OCI-M1 (cell line): ENCODE measurements at places on chromosomes 1 and 21.

DNA sequence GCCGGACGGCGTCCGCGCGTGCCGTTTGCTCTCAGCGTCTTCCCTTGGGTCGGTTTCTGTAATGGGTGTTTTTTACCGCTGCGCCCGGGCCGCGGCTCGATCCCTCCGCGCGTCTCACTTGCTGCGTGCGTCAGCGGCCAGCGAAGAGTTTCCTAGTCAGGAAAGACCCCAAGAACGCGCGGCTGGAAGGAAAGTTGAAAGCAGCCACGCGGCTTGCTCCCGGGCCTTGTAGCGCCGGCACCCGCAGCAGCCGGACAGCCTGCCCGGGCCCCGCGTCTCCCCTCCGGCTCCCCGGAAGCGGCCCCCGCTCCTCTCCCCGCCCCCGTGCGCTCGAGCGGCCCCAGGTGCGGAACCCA, 159.8 kb downstream of the RUNX1 start:
- DNase-seq, result peak; percentile 89

DNA sequence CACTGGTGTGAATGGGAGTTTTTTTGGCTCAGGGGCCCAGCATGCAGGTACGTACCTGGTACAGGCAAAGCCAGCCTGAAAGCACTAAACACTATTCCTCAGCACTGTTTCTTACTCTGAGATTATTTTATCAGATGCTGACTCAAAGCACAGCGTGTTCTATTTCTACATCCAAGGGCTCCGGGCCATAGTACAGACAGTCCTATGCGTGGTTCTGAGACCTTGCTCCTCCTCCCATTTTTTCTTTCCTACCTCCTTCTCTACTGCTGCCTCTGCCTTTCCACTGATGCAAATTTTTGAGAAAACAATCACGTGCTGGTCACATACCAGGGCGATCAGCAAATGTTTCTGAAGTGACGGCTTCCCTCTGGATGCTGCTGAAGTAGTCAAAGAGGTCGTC, 36.3 kb downstream of the PDPN start:
- DNase-seq, result no peak

DNA sequence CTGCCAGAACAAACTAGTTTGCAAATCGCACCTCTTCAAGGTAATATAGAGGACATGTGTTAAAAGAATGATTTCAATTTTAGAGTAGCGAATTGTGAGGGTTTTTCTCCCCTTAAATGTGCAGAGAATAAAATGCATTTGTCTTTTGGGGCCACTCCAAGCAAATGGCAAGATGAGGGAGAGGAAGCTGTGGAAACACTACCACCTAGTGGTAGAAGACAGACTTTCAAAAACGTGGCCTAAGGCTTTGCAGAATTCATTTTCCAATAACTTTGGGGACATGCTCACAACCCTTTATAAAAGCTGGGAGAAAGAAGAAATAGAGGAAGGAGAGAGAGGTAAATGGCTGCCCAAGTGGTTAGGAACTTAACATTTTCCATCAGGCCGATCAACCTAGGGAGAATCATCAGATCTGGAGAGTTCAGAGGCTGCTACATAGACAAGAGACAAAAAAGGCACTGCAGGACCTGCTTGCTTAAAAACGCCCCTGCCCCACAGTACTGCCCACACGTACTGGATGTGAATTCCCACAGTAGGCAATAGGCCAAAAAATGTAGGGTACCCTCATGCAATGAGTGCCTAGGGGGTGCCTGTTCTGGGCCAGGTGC, 15.7 kb upstream of the RCAN1 start:
- peak; percentile 82 for DNase-seq

DNA sequence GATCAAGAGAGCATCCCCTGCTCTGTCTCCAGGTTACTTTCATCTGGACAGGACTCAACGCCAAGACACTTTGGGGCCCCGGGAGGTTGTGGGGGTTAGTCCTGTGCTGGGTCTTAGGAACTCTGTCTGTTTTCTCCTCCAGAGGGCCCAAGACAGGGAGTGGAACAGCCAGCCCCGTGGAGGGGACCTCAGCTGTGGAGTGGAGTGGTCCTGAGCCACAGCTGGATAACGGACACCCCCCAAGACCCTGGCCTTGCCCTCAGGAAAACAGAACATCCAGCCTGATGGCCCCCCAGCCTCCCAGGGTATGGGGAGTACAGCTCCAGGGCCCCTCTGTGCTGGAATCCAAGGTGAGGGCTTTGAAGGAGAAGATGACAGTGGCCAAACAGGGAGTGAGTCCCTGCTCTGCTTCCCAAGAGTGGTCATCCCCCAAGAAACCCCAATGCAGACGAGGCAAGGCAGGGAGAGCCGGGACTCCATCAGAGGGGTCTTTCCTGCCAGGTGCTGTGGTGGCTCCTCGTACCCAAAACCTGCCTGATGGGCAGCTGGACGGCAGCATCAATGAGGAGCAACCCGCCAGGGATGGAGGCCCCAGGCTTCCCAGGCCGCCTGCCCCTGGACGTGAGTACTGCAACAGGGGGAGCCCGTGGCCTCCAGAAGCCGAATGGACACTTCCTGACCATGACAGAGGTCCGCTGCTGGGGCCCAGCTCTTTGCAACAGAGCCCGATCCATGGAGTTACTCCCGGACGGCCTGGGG, 3.5 kb downstream of the KIAA1614 start:
- DNase-seq, result no peak

DNA sequence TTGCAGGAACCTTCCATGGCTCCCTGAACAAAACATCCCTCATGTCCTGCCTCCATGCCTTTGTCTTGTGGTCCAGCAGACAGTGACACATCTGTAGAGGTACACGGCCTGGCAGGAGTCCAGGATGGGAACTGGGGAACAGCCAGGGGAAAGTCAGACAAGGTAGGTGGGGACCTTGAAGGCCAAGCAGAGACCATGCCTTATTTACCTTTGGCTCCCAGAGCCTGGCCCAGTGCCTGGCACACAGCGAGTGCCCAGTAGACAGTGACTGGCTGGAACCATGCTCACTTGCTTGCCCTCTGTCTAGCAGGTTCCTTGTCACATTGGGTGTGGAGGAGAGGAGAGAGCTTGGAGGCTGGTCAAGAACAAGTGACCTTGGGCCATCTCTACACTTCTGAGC, 81.0 kb downstream of the BCAR3 start:
- no peak for DNase-seq

DNA sequence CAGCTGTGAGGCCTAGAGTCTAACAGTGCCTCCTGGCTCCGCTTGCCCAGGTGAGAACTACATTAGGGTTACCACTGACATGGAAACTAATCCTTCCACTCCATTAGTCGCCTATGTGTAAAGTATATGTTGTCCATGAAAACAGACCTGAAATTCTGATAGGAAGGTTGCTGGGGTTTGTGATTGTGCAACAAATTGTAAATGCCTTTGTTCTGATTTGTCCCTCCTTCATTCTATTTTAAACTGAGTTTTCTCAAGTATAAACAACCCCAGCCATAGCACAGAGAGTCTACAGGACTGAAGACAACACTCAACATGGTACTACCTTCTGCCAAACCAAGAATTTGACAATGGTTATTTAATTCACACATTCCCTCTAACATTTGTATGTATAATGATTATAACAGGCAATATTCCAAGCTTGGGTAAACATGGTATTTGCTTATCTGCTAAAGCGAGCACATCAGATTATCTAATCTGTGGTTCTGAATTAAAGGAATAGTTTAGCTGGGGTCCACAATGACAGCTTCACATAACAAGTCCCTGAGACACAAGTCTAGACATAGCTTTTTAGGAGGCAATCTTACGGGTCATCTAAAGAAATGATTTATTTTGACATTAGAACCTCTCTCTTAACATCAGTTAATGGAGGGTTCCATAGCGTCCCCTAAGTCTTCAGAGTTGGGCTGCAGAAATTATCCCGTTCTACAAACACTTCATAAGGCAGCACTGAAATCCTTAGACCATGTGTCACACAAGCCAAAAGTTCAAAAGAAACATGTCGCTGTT, 633.0 kb downstream of the SMYD3 start:
- no peak for DNase-seq

- DNase-seq, result no peak
Observed at GRCh38 chr1:219039682-219040154, 134.0 kb upstream of the LYPLAL1 start.

- no peak for DNase-seq
Observed at GRCh38 chr1:31642897-31643296, 1.8 kb downstream of the PEF1 start.

DNA sequence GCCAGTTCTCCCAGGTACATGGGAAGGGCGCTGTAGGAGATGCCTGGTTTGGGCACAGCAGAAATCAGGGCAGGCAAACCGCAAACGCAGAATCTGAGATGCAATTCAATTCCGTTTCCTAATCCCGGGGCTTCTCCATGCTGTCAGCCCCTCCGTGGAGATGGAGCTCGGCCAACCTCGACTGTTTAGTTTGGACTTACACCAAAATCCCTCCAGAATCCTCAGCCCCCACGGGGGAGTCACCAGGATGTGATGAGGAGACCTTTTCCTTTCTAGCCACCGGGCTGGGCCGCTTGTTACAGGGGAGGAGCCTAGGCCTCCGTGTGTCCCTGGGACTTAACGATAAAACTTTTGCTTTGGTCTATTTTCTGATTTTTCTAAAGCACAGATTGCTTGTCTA, 7.9 kb downstream of the SLC2A7 start:
- DNase-seq, result no peak

DNA sequence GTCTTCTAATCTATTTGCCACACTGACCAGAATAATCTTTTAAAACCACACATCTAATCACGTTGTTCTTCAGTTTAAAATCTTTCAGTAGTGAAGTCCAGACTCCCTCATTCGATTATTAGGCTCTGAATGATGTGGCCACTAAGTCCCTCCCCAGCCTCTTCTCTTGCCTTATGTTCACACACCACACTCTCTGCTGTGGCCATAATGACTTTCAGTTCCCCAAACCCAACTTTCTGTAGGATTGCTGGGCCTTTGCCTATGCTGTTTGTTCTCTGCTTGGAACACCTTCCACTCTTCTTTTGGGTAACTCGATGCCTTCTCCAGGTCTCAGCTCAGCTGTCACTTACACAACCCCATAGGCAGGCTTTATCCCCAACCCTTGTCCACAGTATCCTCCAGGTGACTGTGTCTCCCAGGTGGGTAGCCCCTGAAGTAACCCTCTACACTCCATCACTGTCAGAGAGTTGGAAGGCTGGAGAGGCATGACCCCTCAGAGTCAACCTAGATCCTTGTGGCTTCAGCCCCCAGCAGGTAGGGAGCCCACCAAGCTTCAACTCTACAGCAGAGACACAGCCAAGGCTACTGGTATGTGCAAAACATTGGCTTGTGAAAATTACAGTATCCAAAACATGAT, 8.4 kb upstream of the SLC37A1 start:
- peak; percentile 64 for DNase-seq

DNA sequence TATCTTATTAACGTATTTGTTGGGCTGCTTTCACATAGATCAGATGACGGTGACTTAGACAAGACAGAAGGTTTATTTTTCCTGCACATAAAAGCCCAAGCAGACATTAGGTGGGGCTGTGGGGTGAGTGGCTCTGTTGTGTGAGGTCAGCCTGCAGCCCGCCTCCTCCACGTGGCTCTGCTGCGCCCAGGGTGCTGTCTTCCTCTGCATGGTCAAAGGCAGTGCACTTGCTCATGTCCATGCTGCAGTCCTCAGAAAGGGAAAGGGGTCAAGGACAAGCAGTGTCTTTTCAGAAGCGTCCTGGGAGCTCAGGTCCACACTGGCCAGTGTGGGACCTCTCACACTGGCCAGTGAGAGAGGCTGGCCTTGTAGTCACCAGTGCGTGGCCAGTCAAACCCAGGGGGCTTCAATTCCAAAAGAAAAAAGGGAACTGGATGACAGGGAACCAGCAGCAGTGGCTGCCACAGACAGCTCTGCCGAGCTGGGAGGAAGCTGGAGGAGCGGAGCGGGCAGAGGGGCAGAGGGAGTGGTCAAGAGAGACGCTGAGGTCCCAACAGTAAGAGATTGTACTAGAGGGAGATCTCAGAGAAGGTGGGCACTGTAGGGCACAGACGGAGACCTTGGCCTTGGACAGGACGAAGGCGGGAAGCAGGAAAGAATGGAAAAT, 35.9 kb upstream of the SLC45A1 start:
- DNase-seq, result peak; percentile 35

DNA sequence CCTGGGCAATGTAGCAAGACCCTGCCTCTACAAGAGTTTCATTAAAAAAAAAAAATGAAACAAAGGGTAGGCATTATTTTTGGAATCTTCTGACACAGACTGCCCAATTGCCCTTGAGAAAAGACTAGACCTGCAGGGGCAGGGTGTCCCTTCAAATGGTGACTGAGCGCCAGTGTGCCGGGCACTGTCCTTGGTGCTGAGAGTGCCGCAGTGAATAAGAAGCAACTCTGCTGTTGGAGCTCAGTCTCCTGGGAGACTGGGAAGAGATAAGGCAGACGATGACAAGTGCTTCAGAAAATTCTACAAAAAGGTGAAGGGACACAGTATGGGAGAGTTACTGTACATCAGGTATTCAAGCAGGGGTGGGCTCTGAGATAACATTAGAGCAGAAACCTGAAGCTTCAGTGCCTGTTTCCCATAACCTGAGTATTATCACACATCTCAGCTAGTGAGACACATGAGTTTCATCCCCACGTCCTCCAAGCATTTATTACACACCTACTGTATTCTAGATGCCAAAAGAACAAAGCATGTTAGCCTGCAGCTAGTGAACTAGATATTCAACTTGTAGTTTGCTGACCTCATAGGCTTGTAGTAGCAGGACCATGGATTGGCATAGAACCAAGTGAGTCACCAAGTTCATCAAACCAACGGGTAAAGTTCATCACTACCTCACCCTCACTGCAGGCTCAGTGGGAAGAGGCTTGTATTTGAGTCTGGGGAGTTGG, 18.4 kb upstream of the RPL11 start:
- peak; percentile 74 for DNase-seq

DNA sequence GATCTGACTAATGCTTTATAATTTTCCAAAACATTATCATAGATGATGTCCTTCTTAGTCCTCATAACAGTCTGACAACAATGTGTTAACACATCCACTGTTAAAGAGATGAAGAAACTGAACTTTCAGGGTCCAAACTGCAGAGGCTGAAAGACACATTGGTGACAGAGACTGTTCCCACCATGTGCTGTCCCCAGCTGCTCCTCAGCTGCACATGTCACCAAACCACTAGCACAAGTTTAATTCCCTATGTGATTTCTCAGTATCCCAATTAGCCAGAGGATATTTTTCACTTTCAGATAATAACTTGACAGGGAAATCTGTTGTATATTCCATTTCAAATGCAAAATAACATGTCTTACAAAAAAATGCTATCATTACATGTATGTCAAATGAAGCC, 24.6 kb downstream of the LAMC2 start:
- no peak for DNase-seq

GRCh38 chr1:184296466-184297243, 90.2 kb upstream of the C1orf21 start:
- peak; percentile 92 for DNase-seq

- DNase-seq, result no peak
Observed at GRCh38 chr21:42027822-42028765, 17.9 kb upstream of the ZBTB21 start.

DNA sequence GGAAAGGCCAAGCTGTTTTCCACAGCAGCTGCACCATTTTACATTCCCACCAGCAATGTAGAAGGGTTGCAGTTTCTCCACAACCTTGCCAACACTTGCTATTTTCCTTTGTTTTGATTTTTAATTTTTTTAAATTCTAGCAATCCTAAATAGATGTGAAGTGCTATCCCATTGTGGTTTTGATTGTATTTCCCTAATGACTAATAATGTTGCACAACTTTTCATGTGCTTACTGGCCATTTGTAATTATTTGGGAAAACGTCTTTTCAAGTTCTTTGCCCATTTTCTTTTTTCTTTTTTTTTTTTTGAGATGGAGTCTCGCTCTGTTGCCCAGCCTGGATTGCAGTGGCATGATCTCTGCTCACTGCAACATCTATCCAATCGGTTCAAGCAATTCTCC, 53.9 kb downstream of the VCAM1 start:
- no peak for DNase-seq
